ENCODE measurements at places on chromosomes 3 and 15.

- H3K36me3 ChIP-seq: peaks cover 18% of the 10 kb centered on the region
- no peak overlapping the region for H3K27ac ChIP-seq
- peaks cover 4% of the 10 kb centered on the region for H3K4me1 ChIP-seq
- no peak overlapping the region for H3K4me3 ChIP-seq
Observed at GRCh38 chr3:128076483-128077201, 24.4 kb downstream of the SEC61A1 start.

DNA sequence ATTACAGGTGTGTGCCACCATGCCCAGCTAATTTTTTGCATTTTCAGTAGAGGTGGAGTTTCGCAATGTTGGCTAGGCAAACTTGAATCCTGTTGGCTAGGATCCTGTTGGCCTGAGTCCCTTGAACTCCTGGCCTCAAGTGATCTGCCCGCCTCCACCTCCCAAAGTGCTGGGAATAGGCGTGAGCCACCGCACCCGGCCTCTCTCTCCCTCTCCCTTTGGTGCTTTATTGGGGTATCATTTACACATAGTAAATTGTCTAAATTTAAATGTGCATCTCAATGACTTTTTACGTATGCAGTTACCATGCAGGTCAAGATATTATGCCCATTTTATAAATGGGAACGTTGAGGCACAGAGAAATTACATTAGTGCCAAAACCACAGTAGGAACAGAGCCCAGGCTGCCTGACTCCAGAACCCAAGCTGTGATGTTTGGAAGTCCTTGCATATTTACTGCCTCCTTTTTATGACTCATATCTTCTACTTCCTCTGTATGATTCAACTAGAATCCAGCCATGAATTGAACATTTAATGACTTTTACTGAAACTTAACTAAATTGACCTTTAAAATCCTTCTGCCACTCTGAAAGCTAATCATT lies 34.0 kb upstream of the RPP14 start:
- H3K36me3 ChIP-seq: no peaks in the 10 kb centered on the region
- DNase-seq: peak; percentile 41
- no peak overlapping the region for H3K4me3 ChIP-seq
- no peaks in the 10 kb centered on the region for H3K27me3 ChIP-seq

DNA sequence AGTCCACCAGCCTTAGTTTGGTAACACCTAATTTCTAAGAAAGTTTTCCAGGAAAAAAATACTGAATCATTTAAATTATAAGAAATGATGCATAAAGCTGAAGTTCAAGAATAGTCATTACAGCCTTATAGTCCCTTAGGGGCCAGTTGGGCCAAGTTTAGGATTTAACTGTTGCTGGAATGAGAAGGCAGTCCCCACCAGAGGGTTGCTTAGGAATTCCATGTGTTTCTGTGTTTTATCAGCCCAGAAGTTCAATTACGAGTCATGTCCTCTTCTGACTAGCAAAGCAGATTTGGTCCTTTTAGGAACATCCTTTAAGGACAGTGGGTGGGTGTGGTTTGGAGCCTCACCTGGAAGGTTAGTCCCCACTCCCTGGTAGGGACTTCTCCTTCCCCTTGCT lies 57.0 kb upstream of the NR2E3 start:
- H3K27me3 ChIP-seq: no peaks in the 10 kb centered on the region
- H3K4me3 ChIP-seq: no peak overlapping the region
- no peaks in the 10 kb centered on the region for H3K36me3 ChIP-seq
- peaks cover 5% of the 10 kb centered on the region for H3K4me1 ChIP-seq
- H3K27ac ChIP-seq: no peak overlapping the region
- no peak for DNase-seq

GRCh38 chr3:196397941-196398340 lies 34.3 kb downstream of the UBXN7 start:
- no peaks in the 10 kb centered on the region for H3K27me3 ChIP-seq

DNA sequence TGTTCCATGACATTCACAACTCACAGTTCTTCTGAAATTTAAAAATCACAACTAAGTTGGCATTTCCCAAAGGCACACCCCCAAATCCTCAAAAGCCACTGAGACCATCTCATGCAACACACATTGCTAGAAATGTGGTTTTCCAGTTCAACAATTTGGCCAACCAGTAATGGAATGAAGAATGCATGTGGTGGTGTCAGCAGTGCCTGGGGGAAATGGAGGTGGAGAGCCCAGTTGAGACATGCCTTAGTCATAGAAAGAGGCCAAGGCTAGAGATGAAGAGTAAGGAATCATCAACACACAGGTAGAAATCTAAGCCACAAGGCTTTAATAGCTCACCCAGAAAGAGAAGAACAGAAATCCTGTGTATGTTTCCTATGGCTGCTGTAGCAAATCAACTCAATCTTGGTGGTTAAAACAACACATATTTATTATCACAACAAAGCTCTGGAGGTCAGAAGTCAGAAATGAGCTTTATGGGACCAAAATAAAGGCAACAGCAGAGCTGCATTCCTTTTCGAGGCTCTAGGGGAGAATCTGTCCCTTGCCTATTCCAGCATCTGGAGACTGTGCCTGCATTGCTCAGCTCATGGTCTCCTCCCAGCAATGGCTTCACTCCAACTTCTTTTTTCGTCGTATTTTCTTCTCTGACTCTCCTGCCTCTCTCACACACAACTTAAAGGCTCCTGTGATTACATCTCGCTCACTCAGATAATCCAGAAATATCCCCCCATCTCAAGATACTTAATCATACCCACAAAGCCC lies 54.0 kb downstream of the SNTN start:
- no peak overlapping the region for H3K4me3 ChIP-seq
- no peak overlapping the region for H3K27ac ChIP-seq
- H3K36me3 ChIP-seq: no peaks in the 10 kb centered on the region
- H3K4me1 ChIP-seq: no peaks in the 10 kb centered on the region

DNA sequence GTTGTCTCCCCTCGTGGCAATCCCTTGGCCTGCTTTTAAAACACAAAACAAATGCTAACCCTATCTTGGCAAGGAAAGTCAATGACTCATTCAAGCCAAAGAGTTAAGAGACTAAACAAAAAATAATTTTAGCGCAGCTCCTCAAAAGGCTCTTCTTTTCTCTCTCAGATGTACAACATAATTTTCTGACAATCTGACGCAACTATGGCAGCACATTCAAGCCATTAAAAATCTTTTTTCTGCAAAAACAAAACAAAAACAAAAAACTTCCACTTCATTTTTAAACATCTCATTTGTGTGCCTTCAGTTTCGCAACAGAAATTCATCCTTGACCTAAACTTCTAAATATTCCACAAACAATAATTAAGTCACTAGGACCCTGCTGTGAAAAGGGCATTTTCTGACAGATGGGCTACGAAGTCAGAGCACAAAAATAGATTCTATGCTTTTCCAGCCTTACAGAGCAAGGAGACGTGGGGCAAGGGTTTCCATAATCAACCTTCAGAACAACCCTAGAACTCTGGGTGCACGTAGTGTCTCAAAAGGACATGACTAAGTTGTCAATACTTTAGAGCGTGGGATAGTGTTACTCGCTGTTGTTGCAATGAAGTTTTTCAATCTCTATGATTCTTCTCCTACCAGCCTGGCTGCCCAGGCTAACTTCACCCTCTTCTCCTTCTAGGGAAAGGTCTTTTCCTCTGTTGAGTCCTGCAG lies 84.3 kb downstream of the MB21D2 start:
- H3K4me3 ChIP-seq: no peak overlapping the region
- peak overlapping the region; percentile 43 for H3K27ac ChIP-seq
- no peaks in the 10 kb centered on the region for H3K27me3 ChIP-seq

Measured in adrenal gland (tissue), 19 donors.